Activated naive CD8-positive, alpha-beta T cell treated with anti-CD3 and anti-CD28 coated beads, Interleukin-2, amount 10 ng/mL, durations not matched to agents 7 days and 5 days (primary cell): ENCODE measurements at places on chromosomes 3 and 15. TPM values are rescaled to one million over a fixed set of nuclear protein-coding genes. Genes with fewer than 3 reads are reported as not detected.

Gene EIF4E3
- total RNA-seq, result 63.6 TPM

Gene ALS2CL
- 3.6 TPM for total RNA-seq

Gene TMCO5A
- total RNA-seq, result not detected

Gene DUOX1
- total RNA-seq, result not detected

Gene SERINC4
- 0.14 TPM for total RNA-seq

Gene TLNRD1
- 24.5 TPM for total RNA-seq

Gene KCNMB2
- not detected for total RNA-seq

Gene CFAP44
- 9.3 TPM for total RNA-seq

Gene ARL14
- total RNA-seq, result not detected

Gene MFSD1
- 26.2 TPM for total RNA-seq

Gene DAZL
- total RNA-seq, result not detected

Gene ROBO2
- total RNA-seq, result not detected

Gene ALG1L2
- total RNA-seq, result 2.7 TPM

DNA sequence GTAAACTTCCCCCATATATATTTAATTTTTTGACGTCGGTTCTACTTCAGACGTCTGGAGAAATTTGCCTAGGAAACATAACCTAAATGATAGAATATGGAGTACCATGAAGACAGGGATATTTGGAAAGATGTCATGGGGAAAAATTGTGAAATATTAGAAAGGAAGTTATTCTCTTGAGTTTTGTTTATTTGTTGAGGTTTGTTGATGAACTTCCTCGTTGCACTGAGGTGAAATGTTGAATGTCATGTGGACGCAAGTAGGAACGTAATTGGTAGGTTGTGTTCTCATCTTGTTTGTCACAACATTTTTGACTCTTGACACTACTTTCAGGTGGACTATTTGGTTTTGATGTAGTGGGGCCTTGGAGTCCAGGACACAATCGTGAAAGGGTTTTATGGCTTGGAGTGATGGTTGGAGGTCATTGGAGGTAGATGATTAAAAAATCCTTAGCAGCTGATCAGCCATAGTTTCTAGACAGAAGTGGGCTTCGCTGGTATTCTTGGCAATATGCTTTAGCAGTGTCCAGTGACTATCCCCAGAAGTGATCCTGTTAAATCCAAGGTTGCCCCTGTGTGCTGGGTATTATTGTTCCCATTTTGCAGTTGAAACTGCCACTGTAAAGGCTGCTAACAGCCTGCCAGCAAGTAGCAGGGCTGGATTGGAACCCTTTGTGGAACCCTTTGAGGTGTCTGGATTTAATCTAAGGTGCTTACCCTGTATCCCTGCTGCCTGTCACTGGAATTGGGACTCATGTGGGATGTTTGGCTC, 1.5 kb downstream of the ABHD5 start:
- no peak for DNase-seq

- no peak for DNase-seq
These were observed 584.0 kb upstream of the ZNF385D start for GRCh38 chr3:22334996-22335395.

DNA sequence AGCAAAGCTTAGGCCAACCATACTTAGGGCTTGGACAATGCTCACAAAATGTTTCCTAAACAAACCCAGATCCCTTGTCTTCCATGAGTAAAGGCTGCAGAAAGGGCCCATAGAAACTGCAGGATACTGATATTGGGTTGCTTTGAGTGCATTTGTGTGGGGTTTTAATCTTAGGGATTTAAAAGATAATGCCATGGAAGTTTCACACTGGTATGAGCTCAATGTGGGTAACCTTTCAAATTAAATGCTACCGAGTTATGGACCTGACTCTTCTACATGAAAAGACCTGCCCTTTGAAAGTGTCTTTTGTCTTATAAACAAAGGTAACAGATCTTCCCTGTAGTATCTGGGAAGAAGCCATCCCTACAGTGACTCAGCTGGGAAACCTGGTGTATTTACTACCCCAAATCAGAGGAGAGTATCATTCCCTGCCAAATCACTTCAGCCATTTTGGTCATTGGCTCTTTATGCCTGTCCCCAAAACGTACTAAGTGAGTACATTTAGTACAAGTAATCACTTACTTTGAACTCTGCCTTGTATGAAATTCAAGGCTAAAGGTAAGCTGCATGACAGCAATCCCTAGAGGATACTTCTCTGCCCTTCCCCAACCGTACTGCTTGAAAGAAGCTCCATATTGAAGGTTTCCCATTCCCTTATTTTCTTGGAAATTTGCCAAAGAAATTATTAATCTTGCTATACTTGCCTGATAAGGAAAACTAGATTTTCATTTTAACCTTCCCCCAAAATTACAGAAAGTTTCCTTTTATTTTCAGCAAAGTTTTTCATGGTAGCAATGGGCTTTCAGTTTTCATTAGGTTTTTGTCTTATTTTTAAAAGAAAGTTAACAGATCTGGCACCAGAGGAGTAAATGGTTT, 7.2 kb downstream of the TM4SF1 start:
- DNase-seq, result no peak

DNA sequence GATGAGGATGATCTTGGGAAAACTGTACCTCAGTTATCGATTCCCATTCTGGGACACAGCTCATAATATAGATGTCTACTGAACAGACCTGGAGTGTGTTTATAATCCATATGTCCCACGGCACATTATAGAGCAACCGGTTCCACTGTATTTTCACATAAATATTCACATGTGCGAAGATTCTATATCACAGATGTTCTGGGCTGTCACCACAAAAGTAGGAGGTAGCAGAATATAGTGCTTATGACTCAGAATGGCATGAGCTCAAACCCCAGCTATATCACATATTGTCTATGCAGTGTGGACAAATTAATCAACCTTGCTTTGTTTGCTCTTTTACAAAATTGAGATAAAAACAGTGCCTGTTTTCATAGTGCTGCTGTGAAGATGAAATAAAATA, 640.3 kb upstream of the ADAMTS9 start:
- no peak for DNase-seq

GRCh38 chr15:28921919-28922706, 36.3 kb downstream of the APBA2 start:
- peak; percentile 29 for DNase-seq

DNA sequence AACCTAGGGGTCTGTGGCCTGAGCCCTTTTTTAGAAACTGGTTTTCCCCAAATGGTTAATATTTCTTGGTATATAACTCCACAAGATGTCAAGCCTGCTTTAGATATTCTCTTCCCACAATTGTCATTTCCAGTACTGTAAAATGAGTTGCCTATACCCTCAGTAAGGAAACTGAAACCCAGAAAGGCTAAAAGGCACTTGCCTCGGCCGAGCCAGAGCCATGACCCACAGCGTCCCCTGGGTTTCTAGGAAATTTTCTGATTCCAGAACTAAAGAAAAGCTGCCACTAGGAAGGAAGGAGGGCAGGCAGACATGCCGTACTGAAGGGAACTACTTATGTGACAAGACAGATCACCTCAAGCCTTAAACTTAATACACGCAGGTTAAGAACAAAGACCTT, 59.1 kb downstream of the ATP8B4 start:
- DNase-seq, result no peak

DNA sequence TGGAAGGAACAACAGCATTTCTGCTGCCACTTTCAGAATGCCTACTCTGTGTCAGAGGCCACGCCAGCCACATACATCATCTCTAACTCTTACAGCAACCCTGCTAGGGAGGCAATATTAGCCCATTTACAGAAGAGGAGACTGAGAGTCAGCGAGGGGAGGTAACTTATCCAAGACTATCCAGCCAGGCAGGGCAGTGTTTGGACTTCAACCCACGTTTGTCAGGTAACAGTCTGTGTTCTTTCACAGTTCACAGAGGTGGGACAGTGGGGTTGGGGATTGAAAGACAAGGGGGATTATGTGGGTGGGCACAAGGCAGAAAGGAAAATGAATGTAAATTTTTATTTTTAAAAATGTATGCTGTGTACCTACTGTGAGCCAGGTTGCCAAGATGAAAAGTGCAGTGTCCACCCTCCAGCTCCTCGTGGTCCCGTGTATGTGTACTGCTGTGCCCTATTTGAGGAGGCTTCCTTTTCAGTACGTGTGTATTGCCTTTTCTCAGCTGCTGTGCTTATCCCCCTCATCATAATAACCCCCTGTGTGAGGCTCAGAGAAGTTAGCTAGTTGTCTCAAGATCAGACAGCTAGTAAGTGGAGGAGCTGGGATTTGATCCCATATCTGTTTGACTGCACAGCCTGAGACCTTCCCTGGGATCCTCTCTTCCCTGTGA, 16.5 kb upstream of the ATP2B2 start:
- DNase-seq, result no peak

- DNase-seq, result no peak
These were observed 182.2 kb downstream of the RSL24D1 start for GRCh38 chr15:55014391-55015092.

- DNase-seq, result no peak
These were observed 89.9 kb upstream of the PRR23E start for GRCh38 chr3:127103080-127103479.

DNA sequence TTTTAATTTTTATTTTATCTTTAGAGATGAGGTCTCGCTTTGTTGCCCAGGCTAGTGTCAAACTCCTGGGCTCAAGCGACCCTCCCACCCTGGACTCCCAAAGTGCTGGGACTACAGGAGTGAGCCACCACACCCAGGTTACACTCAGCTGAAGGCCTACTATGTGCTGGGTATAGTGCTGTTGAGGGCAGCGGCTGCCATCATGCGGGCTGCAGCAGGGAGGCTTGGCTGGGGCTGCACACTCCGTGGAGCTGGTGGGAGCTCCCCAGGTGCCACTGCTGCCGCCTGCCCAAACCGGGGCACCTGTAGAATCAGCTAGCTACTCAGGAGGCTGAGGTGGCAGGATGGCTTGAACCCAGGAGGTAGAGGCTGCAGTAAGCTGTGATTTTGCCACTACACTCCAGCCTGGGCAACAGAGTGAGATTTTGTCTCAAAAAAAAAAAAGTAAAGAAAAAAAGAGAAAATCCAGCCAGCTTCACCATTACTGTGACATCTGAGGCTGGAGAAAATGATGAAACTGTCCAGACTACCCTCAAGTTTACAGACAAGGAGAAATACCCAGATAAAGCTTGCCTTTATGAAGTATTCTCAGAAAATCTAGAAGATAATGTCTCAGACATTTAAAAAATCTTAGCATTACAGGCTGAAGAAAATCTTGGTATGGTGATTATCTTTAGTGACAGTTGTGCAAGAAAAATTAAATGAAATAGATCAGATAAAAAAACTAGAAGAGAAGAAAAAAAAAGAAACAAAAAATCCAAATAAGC, 42.1 kb downstream of the CRABP1 start:
- no peak for DNase-seq

- DNase-seq, result no peak
These were observed 152.9 kb upstream of the LPP start for GRCh38 chr3:188001093-188001492.

- no peak for DNase-seq
These were observed 30.6 kb downstream of the DCUN1D1 start for GRCh38 chr3:182949688-182950087.

GRCh38 chr15:52228921-52229320, 37.7 kb upstream of the GNB5 start:
- no peak for DNase-seq

GRCh38 chr3:1501406-1502115, 408.7 kb downstream of the CNTN6 start:
- DNase-seq, result no peak

DNA sequence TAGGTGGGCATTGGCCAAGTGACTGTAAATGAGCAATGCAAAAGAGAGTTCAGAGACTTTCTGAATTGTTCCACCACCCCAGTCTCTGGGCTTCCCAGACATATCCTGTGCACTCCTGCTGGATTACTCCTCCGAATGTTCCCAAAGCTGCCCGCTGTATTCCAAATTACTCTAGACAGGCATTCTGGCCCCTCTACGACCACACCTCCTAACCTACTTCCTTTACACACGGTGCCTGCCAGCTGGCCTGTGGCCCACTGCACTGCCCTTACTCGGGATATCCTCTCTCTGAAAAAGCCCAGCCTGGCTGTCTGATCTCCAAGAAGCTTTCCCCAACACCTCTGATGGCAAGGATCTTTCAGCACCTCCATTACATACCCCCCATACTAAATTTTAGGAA, 66.6 kb downstream of the DUT start:
- DNase-seq, result no peak

- no peak for DNase-seq
These were observed 11.7 kb upstream of the WNT7A start for GRCh38 chr3:13891492-13892073.

DNA sequence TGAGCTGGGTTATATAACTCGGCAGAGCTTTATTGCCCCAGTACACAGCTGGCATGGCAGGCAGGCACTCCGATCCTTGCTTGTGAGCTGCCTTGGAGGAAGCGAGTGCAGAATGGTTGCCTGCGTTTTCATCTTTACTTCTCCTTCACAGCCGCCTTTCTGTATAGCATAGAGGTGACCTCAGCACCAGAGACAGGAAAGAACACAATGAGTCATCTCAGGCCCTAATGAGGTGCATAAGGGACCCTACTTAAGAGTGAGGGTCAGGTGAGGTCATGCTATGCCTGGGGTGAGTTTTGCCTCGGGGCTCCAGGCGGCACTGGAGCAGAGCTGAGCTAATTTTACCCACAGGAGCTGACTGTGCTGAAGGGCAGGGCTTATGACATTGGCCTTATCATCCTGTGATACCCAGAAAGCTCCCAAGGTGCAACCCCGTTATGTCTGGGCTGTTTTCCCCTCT, 43.5 kb downstream of the LPP start:
- DNase-seq, result no peak

DNA sequence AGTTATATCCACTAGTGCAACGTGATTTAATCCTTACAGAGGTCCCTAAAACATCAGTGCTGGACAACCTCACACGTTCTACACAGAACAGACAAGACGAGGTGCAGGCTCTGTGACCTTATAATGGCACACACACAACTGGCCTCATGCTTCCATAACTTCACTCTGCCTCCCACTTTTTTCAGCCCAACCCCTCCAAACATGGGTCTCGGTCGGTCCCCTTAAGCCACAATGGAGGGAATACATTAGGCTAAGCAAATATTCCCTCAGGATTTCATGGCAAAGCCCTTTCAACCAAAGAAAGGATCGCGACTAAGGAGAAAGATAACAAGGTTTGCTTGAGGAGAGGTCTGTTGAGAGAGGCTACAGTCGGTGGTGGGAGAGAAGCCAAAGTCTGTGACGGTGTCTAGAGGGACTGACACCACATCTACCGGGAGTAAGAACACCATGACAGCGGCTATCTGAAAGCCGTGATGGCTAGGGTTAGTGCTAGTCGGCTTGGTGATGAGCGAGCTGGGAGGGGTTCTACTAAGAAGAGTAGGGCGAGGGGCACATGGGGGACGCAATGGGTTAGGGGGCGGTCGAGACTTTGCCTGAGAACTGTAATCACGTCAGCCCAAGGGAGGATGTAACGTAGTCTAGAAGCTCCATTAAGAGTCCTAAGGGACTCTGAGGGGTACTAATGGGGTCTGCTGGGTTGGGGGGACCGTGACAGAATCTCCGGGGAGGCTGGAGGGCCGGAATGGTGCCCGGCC, 1.0 kb downstream of the MYO9A start:
- DNase-seq, result no peak
